H54 (cell line): ENCODE measurements at places on chromosomes 3 and 15.

DNA sequence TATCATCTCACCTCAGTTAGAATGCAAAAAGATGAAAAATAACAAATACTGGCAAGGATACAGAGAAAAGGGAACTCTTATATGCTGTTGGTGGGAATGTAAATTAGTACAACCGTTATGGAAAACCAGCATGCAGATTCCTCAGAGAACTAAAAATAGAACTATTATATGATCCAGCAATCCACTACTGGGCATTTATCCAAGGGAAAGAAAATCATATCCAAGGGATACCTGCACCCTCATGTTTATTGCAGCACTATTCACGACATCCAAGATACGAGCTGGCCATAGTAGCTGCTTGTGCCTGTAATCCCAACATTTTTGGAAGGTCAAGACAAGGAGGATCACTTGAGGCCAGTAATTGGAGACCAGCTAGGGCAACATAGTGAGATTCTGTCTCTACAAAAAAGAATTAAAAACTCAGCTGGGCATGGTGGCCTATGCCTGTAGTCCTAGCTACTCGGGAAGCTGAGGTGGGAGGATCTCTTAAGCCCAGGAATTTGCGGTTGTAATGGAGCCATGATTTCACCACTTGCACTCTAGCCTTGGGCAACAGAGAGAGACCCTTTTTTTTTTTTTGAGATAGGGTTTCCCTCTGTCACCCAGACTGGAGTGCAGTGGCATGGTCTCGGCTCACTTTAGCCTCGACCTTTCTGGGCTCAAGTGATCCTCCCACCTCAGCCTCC is 26.6 kb downstream of the USP50 start:
- DNase-seq = no peak

GRCh38 chr3:147963711-147964110 is 554.5 kb downstream of the ZIC1 start:
- DNase-seq = no peak

DNA sequence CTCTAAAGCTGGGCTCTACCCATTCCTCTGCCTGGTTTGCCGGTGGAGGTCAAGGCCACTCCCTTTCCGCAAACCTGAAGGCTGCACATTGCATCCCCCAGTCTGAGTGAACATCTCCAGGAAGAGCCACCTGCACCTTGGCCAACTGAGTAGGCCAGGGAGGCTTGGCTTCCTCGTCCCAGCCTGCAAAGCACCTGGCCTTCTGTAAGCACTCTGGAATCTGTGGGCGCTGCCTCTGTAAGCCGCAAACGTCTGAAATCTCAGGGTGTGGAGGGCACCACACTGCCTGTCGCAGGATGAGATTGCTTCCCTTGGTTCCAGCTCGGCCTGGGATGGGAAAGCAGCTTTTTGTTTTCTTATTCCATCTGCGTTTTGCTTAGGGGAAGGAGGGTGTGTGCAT is 81.3 kb downstream of the SEC22A start:
- DNase-seq = no peak

DNA sequence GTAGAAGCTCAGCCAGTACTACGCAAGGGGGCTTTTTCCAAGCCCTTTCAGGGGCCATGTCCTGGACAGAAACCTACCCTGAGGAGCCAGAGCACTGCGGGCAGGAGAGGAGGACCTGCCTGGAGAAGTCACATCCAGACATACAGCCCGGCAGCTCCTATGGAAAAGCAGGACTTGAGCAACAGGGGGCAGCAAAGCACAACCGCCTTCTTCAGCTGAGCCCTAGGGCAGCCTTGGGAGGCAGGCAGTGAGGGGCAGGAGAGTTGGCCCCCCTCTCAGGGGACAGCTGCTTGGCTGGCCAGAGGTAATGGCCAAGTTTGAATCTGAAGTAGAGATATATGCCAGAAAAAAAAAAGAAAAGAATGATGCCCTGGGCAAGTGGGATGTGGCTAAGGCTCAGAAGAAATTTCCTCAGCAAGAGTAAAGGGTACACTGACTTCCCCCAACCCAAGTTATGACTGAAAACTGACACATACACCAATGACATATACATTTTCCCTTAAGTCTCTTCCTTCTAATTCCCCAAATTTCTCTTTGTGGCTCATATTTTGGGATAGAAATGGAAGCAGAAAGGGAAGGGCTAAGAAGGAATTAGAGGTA is 56.9 kb downstream of the CYP19A1 start:
- DNase-seq = peak; percentile 28

- DNase-seq = no peak
These were observed 20.5 kb downstream of the MYO1E start for GRCh38 chr15:59352189-59352588.

DNA sequence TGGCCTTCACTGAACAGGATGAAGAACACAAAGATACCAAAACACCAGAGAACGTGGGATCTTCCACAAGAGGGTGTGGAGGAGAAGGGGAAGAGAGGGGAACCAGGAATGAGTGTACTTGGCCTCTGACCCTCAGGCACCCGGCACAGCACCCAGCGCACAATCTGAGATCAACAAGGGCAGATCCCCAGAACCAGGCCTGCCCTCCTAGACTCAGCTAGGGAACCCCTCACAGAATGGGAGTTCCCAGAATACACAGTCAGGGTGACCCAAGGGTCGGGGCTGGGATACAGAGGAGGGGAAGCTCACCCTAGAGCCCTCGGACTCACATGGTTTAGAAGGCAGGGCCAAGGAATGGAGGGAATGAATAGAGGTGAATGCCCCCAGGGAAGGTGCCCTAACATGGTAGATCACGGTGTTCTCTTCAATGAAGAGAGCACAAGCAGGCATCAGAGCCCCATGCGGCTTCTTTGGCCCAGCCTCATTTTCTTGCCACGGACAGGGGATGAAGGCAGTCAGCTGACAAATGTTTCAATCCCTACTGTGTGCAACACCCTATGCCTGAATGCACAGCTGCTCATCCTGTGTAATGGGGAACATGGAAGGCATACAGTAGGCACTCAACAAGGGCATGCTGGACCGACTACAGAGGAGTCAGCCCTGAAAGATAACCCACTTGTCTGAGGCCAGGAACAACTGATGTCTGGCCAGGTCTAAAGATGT is 13.1 kb downstream of the BMF start:
- DNase-seq = no peak

DNA sequence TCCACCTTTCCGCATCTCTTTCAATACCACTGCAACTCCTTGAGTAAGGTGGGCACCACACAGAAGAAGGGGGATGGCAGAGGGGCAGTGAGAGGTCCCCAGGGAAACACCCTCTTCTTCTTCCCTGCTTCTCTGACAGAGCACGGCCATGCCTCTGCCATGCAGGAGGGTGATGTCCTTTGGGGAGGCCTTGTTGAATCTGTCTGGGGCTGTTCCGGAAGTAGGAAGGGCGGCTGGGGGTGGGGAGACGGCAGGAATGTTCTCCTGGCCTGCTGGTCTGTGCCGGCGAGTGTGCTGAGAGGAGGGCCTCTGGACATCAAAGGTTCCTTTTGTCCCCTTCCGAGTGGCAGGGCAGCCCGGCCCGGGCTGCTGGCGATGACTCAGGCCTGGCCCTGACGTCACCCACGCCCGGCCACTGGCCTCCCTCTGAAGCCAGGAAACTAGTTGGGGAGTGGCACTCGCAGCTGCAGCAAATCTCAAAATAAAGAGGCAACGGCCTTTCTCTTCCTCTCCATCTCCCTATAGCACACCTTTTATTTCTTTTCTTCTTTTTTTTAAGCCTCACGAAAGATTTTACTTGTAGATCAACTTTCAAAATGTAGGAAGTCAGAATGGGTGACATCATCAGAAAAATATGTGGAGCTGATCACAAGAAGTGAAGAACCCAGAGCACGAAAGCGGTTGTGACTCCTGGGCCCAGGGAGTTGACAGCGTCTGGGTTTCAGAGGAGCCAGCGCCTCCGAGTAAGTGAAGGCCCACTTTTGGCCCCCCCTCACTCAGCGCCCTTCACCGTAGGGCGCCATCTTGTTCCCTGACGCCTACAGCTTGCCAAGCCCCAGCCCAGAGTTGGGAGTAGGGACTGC is at the start of gene ZBTB38:
TSS of gene ZBTB38 (plus strand) at position 443 of the 863 bp plus-strand sequence. CDS start 73,885 bp downstream, outside the sequence.
- DNase-seq = peak; percentile 72
